ENCODE measurements at places on chromosomes 4 and X. TPM values are rescaled to one million over a fixed set of nuclear protein-coding genes. Genes with fewer than 3 reads are reported as not detected.

The SSX4 gene
- polyA plus RNA-seq = not detected

The TASL gene
- polyA plus RNA-seq = 0.90 TPM

The ITM2A gene
- polyA plus RNA-seq = 526 TPM

The GPR78 gene
- 0.75 TPM for polyA plus RNA-seq
